ENCODE measurements at places on chromosomes 3 and 15. TPM values are rescaled to one million over a fixed set of nuclear protein-coding genes. Genes with fewer than 3 reads are reported as not detected.

Gene VIPR1
- total RNA-seq, result 259 TPM

Gene ALPK3
- 3.8 TPM for total RNA-seq

Gene RLBP1
- not detected for total RNA-seq

Gene A4GNT
- not detected for total RNA-seq

Gene SLC51B
- 3.4 TPM for total RNA-seq

Gene CELSR3
- 5.4 TPM for total RNA-seq

Gene KIF15
- 11.5 TPM for total RNA-seq

Gene ACAA1
- 218 TPM for total RNA-seq

DNA sequence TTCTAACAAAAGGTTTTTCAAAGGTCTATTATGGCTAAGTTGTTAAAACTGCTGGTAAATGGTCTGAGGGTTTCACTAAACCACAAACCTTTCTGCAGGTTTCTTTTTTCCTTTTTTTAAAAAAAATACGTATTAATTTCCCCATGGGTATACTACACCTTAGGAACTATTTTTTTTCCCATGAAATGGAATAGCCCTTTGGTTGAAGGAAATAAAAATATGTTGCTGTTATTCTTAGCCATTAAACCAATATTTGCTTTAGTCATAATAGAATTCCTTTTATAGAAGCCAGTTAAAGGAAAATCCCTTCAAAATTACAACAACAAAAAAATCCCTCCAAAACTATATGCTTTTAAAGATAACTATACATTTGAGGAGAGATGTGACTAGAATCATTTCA is 1303.3 kb downstream of the ROBO2 start:
- no peak for DNase-seq

GRCh38 chr3:64915778-64916177 is 228.0 kb upstream of the ADAMTS9 start:
- DNase-seq, result no peak

DNA sequence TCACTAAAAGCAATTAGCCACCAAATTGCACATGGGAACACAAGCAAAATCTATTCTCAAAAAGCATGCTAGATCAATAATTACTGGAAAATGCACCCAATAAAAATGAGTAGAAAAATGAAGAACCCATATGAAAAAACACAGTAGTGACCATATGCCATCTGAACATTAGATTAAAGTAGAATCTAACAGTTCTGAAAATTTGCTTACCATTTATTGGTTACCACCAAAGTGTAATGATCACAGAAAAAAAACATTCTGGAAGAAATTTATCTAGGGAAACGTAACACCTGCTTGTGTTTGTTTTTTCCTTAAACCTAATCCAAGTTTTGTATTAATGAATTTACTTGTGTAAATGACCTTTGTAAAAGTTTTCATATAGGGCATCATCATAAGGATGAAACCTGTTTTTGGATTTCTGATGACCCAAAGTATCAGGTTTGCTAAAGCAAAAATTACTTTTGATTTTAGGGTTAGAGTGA is 37.6 kb upstream of the AADAC start:
- no peak for DNase-seq

GRCh38 chr15:73600413-73601335 is 32.5 kb downstream of the NPTN start:
- DNase-seq, result no peak

GRCh38 chr3:101038880-101039279 is 45.7 kb upstream of the ABI3BP start:
- no peak for DNase-seq

- DNase-seq, result no peak
Measured at GRCh38 chr3:13274125-13274524, 146.0 kb downstream of the NUP210 start.

DNA sequence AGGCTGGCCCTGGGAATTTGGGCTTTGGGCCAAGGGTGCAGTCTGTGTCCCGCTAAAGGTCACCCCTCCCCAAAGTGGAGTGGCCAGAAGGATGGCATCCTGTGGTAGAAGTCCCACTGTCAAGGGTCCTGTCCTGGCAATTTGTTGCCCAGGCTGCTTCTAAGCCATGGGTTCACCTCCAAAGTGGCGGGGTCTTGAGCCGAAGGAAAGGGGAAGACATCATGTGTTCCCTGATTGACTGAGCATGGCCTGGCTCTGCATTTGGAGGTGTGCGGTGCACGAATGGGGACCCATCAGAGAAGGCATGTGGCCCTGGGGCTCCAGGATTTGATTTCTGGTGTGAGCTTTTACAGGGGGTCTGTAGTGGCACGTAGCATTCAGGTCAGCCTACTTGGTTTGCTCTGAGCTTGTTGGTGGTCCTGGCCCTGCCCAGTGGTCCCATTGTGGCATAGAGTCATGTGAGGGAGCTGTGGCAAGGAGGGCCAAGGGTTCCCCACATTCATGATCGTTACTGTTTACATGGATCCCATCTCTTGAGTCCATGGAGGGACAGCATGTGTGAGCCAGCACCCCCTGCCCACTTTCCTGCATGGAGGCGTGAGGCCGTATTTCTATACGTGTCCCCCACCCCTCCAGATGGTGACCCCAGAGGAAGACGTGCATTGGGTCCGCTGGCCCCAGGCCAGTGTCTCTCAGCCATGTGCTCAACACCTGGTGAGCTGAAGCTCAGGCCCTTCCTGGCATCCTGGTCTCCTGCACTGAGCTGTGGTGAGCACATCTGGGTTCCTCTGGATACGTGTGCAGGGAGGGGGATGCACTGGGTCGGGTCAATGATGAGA is 225.1 kb downstream of the SNRPN start:
- DNase-seq, result peak; percentile 1

DNA sequence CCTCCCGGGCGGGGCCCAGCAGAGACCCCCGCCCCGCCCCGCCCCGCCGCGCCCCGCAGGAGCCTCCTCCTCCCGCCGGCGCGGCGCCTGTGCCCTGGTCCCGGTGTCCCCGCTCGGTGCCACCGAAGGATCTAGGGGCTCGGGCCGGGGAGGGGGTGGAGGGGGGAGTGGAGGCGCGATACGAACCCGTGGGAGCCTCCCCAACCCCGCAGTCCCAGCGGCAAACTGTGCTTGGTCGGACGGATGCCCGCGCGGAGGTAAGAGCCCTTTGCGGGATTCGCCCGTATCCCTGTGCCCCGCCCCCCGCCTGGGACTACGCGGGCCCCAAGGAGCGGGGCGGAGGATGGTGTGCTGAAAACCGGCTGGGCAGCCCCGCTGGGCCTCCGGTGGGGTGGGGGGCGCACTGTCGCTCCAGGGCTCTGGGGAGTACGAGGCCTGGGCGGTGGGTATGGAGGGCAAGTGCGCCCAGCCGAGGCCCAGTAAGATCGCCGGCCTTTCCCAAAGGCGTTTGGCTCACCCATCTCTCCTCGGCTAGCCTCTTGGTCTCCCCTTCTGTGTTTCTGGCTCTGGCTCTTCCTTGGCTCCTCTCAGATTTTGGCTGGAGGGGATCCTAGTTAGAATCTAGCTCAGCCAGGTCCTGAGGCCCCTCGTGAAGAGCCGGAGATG is 65.6 kb upstream of the POLG start:
- no peak for DNase-seq

DNA sequence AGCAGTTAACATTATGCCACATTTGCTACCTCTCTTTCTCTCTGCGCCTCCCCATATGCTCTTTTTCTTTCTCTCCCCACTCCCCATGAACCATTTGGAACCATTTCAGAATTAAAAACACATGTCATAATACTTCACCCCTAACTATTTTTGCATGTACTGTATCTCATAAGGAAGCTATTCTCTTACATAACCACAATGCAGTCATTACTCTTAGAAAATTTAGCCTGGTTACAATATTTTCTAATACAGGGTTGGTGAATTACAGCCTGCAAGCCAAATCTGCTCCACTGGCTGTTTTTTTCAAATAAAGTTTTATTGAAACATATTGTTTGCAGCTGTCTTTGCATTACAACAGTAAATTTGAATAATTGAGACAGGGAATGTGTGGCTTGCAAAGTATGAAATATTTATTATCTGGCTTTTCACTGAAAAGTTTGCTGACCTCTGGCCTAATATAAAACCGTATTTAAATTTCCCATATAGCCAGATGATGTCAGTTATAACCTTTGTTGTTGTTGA is 62.8 kb downstream of the SGO1 start:
- no peak for DNase-seq

DNA sequence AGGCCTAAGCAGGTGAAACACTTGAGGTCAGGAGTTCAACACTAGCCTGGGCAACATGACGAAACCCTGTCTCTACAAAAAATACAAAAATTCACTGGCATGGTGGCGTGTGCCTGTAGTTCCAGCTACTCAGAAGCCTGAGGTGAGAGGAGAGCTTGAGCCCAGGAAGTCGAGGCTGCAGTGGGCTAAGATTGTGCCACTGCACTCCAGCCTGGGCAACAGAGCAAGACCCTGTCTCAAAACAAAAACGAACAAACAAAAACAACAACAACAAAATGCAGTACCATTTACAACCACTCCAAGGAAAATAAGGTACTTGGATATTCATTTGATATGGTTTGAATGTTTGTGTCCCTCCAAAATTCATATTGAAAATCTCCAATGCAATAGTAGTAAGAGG is 15.6 kb upstream of the TRANK1 start:
- no peak for DNase-seq

DNA sequence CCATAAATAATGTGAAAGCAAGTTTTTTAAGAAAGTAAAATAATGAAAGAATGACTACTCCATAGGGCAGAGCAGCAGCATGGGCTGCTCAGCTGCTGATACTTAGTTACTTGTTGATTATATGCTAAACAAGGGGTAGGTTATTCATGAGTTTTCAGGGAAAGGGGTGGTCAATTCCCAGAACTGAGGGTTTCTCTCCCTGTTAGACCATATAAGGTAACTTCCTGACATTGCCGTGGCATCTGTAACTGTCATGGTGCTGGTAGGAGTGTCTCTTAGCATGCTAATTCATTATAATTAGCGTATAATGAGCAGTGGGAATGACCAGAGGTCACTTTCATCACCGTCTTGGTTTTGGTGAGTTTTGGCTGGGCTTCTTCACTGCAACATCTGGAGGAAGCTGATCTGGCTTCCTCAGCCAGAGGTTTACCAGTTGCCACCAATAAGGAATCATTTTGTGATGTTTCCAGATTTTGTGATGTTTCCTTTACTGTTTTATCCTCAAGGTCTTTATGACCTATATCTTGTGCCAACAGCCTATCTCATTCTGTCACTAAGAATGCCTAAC is 121.8 kb upstream of the CHL1 start:
- DNase-seq, result no peak

GRCh38 chr15:34365091-34365825 is 1.7 kb downstream of the LPCAT4 start:
- DNase-seq, result no peak

DNA sequence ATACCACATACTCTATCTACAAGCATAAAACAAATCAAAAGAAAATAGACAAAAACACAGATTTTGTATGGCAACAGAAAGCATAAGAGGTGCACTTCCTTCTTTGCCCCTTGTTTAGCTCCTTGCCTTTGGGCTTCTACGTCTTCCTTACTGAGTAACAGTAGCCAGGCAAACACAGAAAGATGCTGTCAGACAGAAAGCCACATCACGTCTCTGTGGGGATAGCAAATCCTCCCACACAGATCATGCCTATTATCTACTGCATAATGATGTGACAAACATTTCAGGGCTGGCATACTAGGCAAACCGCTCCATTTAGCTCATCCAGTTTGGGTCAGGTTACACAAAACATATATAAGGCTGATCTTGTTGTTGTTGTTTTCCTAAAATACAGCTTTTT is 92.7 kb downstream of the BOC start:
- no peak for DNase-seq

DNA sequence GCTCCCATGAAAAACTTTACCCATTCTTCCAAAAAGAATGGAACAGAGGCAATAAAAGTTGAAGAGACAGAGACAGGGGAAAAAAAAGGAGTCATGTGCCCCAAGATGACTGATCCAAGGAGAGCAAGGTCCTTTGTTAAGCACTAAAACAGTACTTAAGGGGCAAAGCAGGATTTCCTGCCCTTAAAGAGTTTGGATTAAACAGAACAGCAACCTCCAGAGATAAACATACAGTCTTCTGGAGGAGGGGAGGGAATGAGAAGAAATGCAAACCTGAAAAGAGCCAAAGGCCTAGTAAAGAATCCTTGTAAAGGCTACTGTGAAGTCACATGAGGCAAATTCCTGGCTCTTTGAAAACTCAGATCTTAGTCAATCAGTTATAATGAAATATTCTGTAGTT is 38.2 kb downstream of the SHQ1 start:
- DNase-seq, result no peak

DNA sequence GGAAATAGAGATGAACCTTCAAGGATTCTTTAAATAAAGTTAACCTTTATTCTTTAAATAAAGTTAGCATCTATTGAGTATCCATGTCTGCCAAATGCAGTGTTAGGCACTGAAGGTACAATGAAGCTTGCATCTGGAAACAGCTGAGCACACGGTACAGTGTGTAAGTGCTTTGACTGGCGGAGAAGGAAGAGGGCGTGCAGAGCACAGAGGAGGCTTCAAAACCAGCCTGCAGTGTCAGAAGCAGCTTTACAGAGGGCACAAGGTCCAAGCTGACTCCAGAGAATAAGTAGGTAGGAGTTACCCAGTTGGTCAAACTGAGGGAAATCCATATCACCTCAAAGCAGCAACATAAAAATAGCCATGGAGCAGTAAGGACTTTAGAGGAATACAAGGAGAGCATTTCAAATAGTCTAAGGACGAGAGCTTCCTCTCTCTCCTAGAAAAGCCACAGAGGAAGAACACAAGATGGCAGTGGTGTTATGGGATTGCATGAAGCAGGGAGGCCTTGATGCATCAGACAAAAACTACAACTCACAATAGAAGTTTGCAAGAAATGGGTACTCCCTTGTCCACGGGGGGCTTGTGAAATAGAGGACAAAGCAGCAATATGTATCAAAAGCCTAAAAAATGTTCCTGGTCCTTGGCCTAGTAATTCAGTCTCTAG is 60.3 kb upstream of the PPP2R3A start:
- no peak for DNase-seq

DNA sequence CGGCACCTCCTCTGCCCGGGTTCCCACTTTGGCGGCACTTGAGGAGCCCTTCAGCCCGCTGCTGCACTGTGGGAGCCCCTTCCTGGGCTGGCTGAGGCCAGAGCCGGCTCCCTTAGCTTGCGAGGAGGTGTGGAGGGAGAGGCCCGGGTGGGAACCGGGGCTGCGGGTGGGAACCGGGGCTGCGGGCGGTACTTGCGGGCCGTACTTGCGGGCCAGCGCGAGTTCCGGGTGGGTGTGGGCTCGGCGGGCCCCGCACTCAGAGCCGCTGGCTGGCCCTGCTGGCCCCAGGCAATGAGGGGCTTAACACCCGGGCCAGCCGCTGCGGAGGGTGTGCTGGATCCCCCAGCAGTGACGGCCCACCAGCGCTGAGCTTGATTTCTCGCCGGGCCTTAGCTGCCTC is 14.4 kb upstream of the DAPK2 start:
- no peak for DNase-seq

All from transverse colon (tissue), 4 donors.